Left ventricle myocardium superior (tissue), 1 donor: ENCODE measurements at places on chromosomes 11 and 22. TPM values are rescaled to one million over a fixed set of nuclear protein-coding genes. Genes with fewer than 3 reads are reported as not detected.

The TSKU gene
- 11.1 TPM for total RNA-seq

The FGF4 gene
- total RNA-seq: not detected

The ALKBH3 gene
- 17.5 TPM for total RNA-seq

The SCGB1A1 gene
- not detected for total RNA-seq

The NXPE1 gene
- not detected for total RNA-seq
